Fibroblast of skin of left quadriceps (primary cell): ENCODE measurements at places on chromosomes 7 and 10.

- no peak for DNase-seq
Measured at GRCh38 chr10:119243967-119244366, 36.6 kb downstream of the GRK5 start.

GRCh38 chr10:5732141-5732540 is 47.5 kb downstream of the TASOR2 start:
- no peak for DNase-seq

DNA sequence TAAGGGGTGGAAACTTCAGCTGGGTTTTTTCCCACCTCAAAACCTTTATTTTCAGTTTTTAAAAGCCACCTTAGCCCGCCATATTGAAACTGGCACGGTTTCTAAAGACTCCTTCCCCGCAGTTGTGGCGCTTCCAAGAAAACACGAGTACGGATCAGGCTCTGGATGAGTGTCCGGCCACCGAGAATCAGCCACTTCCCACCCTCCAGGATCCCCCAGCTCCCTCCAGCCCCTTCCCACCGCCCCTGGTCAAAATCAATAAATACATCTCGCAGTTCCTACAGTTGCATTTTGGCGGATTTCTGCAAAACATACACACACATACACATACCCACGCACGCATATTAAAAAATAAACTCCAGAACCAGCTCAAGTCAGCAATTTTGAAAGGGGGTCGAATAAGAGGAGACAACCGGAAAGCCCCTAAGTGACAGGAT is 1.1 kb downstream of the SFMBT2 start:
- no peak for DNase-seq

- DNase-seq = no peak
Measured at GRCh38 chr10:7952266-7952665, 102.2 kb upstream of the GATA3 start.

DNA sequence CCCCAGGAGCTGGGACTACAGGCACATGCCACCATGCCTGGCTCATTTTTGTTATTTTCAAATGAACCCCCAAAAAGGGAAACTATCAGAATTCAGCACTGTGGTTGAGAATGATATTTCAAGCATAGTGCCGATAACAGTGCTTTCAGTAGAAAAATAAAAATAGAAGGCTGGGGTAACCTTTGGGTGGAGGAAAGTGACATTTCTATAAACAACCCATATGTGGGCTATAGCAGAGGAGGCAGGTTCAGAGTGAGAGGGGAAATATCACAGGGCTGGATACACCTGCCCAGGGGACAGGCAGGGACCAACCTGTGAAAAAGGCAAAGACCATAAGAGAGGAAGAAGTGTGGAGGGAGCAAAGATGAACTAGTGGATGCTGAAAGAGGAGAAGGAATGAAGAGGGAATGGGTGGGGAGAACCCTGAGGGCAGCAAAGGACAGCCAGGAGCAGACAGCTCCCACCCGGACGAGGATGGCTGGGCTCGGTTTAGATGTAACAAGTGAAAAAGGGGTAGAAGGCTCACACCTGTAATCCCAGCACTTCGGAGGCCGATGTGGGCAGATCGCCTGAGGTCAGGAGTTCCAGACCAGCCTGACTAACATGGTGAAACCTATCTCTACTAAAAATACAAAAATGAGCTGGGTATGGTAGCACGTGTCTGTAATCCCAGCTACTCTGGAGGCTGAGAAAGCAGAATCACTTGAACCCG is 56.5 kb downstream of the MAP3K8 start:
- DNase-seq = no peak

DNA sequence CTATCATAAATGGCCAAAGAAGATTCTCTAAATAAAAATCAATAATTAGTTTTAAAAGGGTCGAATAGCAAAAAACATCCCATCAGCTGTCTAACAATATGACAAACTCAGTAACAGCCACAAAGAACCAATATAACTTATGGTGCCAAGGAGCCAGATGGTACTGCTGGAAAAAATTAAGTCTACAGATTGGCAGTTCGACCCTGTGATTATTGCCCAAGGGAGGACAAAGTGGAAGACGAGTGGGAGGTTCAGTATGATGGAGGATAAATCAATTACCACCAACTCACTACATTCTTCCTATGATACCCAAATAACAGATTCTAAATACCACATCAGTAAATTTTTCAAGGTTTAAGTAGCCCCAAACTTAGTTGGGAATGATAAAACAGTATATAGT is 49.0 kb downstream of the SKAP2 start:
- no peak for DNase-seq

- no peak for DNase-seq
Measured at GRCh38 chr10:65291286-65291685, 1634.5 kb upstream of the LRRTM3 start.

GRCh38 chr10:111175787-111176186 is 99.0 kb downstream of the ADRA2A start:
- DNase-seq = no peak

GRCh38 chr7:120852700-120853099 is 5.2 kb downstream of the TSPAN12 start:
- no peak for DNase-seq

- no peak for DNase-seq
Measured at GRCh38 chr10:34743814-34744213, 71.3 kb downstream of the PARD3 start.

- DNase-seq = no peak
Measured at GRCh38 chr10:93058139-93058538, 2.5 kb upstream of the CYP26C1 start.

DNA sequence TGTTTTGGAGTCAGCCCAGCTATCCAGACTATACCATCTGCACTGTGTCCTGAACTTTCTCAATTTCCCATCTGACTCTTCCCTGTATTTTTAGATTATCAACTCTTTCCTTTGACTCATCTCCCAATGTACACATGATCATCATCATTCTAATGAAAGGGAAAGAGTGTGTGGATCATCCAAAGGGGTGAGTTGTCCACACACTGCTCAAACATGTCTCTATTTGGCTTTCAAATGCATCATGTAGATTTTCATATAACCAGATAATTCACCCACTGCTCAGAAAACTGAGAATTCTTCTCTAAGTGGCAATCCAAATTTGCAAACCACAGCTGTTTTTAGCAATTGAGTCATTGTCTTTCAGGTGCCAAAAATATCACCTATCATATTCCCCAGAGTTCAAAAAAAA is 190.2 kb upstream of the HPS1 start:
- no peak for DNase-seq

DNA sequence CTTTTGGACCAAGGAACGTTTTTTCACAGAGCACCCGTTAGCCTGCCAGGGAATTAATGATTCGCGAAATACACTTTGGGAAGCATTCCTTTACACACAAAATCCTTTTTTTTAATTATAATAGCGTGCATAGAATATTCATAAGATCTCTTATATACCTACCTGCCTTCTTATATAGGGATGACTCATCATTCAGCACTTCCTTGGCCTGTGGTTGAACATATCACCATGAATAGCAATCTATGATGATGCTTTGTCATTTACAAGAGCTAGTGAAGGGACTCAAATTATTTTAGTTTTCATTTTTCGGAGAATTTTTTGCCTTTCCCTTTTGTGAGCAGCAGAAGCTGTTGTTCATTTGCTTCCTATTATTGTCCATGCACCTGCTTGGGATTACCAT is 97.0 kb downstream of the CDH23 start:
- no peak for DNase-seq

- no peak for DNase-seq
Measured at GRCh38 chr7:2718296-2718965, 30.4 kb downstream of the AMZ1 start.

- DNase-seq = no peak
Measured at GRCh38 chr10:75540357-75540966, 109.0 kb downstream of the LRMDA start.
